Anterior cingulate cortex (tissue), 58 donors: ENCODE measurements at places on chromosomes 5 and 9.

GRCh38 chr5:150780816-150781221 lies 2.3 kb downstream of the SMIM3 start:
- DNase-seq = no peak

DNA sequence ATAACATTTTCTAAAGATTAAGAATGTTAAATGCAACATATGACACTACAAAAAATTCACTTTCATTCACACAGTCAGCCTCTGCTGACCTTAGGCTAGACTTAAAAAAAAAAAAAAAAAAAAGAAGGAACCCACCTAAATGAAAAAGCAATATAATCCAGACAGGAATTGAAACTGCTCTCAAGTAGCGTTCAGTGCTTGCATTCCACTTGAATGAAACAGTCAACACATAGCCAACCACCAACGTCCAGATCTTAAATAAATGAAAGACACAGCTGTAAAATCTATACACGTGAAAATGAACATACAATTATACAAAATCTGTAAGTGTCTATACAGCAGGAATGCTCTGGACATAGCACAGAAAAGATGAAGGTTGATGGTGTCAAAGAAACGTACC lies 11.4 kb downstream of the TMEM245 start:
- DNase-seq = no peak

DNA sequence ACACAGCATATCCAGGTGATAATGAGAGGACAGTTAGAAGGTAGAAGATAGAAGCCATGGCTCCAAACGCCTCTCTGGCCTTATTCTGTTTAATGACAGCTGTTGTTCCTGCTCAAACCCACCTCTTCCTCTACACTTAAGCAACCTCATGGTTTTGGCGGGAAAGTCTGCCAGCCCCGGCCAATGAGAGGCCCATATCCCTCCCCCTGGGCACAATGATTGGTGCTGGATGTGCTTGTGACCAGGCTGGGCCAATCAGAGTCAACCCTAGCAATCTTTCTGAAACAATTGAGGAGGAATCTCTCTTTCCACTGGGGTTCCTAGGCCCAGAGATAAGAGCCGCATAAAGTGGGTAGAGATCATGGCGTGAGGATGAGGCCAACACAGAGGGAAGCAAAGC lies 4.8 kb upstream of the GFI1B start:
- DNase-seq = no peak

GRCh38 chr5:142405814-142406395 lies 81.1 kb upstream of the SPRY4 start:
- DNase-seq = no peak

- no peak for DNase-seq
Observed at GRCh38 chr5:171152382-171152781, 156.7 kb upstream of the TLX3 start.

- no peak for DNase-seq
Observed at GRCh38 chr5:177606071-177607051, 6.4 kb downstream of the B4GALT7 start.

GRCh38 chr9:128375865-128376264 lies 4.7 kb downstream of the URM1 start:
- DNase-seq = no peak

DNA sequence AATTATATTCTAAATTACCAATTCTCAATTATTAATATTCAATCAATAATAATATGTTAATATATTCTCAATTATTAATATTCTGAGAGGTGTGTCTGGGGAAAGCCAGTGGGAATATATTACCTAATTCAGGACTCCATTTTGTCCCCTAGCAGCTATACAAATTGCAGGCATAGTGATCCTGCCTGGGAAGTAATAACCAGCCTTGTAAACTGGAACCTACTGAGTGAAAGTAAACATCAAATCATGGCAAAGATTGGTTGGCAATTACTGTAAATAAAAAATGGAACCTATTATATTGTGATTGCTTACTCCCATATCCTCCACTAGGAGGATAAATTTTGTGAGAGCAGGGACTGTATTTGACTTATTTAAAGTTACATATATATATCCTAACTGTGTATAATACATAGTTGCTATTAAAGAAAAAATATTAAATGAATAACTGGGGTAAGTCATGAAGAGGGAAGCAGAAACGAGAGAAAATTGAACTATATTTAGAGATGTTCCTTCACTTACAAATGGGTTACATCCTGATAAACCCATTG lies 150.5 kb upstream of the ELL2 start:
- no peak for DNase-seq

GRCh38 chr5:143506836-143507552 lies 103.5 kb upstream of the NR3C1 start:
- DNase-seq = no peak

DNA sequence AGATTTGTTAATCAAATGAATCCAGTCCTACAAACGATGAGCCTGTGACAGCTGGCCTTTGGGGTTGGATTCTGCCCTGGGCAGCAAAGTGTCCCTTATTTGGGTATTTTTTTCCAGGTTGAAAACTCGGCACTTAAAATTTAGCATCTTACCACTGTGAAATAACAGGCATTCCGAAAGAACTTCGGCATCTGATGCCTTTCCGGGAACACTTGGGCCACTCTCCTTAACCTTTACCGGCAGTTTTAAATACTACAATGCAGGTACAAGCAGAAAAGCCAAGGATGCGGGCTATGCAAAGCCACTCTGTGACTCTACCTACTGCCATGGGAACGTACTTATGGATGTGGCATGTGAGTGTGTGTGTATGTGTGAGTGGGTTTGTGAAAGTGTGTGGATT lies 1.0 kb upstream of the RASGRF2 start:
- no peak for DNase-seq

DNA sequence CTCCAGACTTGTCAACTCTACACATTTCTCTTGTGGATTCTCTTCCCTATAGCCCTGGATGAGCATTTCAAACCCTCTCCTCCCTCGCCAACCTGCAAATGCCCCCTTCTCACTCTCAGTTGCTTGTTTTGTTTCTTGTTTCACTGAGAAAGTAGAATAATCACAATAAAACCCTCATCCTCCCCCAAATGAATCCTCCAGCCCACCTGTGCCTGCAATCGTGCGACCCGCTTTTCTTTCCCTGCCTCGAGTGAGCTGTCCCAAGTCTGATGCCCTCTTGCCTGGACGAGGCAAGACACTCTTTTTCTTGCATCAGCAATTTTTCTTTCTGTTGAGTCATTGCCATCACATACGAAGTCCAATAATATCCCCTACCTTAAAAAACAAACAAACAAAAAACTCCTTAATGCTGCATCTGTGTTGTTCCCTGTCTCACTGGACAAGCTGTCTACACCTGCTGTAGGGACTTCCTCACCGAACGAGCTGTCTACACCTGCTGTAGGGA lies 3.7 kb upstream of the CACNA1B start:
- DNase-seq = no peak

GRCh38 chr5:83927140-83927733 lies 206.6 kb upstream of the HAPLN1 start:
- peak; percentile 25 for DNase-seq

- DNase-seq = no peak
Observed at GRCh38 chr5:60630836-60631235, 69.1 kb downstream of the DEPDC1B start.

DNA sequence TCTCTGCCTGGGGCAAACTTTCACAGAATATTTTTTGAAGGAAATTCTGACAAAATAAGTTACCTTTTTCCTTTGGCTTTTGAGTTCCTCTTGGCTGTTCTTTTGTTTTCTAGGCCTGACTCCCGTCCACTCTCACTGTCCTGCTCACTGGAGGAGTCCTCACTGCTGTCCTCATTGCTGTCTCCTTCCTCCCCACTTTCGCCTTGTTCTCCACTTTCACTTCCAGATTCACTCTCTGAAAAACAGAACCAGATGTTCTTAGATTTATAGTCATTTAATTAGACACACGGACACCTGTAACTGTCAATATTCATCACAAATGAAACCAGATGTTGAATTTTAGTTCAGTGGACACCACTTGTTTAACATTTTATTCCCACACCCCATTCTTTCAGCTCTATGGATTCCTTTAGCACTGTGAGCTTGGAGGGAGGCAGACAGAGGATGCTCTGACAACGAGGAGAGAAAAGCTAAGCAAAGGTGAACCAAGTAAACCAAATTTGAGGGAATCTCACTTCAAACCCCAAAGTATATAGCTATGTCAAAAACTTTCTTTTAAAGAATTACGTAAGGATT lies 180.7 kb downstream of the AP3B1 start:
- DNase-seq = no peak

GRCh38 chr5:121731377-121731776 lies 120.3 kb upstream of the FTMT start:
- no peak for DNase-seq

GRCh38 chr5:1096838-1097237 lies 15.0 kb downstream of the SLC12A7 start:
- no peak for DNase-seq

GRCh38 chr9:20242510-20243189 lies 379.6 kb downstream of the MLLT3 start:
- DNase-seq = no peak

GRCh38 chr5:88732181-88732633 lies 150.8 kb downstream of the MEF2C start:
- DNase-seq = no peak

- no peak for DNase-seq
Observed at GRCh38 chr9:131020388-131020787, 11.4 kb downstream of the LAMC3 start.
